Stimulated activated CD4-positive, alpha-beta T cell treated with anti-CD3 and anti-CD28 coated beads, Interleukin-12 subunit alpha, Interleukin-12 subunit beta, amount 100 ng/mL, for 48 hours (primary cell): ENCODE measurements at places on chromosomes 2 and 18.

DNA sequence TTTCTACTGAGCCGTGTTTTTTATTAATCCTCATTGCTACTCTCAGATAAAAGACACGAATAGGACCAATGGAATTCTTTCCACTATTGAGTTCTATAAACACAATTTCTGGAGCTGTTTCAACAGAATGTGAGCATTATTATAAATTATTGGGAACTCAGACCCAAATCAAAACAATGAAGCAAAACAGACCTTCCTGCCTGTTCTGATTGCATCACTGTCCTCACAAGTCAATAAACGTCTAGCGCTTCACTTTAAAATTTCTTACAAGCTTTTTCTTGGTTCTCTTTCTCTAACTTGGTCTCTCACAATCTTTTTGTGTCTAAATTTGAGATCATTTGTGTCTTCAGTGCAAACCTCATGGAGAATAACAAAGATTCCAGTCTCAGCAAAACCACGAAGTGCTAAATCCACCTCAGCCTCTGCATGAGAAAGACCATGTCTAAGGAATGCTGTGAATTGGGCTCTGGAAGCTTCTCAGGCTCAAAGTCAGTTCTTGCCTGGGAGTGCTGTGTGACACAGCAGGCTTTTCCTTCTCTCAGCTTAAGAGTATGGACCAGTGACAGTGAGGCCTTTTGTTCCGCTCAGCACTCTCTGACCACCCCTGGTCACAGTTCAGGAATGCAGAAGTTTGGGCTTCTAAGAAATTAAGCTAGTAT, 22.8 kb downstream of the ARHGAP28 start:
- DNase-seq: no peak

DNA sequence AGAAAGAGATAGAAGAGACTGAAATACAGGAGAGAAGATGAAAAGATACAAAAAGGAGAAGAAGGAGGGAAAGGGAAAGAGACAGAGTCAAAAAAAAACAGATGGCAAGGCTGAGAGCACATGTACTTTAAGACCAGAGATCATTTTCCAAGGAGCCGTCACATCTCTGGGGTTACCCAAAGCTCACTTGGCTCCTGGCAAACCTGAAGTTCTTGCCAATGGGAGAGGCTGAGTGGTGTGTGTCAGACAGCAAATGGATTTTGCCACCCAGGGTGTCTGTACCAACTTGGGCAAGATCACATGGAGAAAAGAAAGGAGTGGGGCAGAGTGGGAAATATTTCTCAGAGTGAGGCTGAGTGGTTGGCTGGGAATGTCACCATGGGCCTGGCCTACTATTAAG, 219.3 kb upstream of the TNP1 start:
- no peak for DNase-seq

- no peak for DNase-seq
These were observed 177.2 kb upstream of the NETO1 start for GRCh38 chr18:73045037-73045436.

DNA sequence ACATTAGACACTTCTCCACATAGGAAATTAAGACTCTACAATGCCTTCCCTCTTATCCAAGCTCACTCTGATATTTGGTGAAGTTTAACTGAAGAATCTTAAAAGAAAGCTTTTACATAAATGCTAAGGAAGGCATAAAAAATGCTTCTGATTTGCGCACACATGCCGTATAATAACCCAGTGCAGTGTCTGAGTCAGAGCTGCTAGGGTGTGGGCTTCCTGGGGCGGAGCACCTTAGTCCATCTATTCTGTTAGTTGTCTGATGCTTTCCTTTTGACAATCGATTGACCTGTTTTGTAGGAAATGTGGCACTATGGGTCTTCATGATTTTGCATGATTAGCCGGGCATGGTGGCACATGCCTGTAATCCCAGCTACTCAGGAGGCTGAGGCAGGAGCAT, 231.5 kb downstream of the AFF3 start:
- no peak for DNase-seq

- DNase-seq: no peak
These were observed 22.4 kb upstream of the PMAIP1 start for GRCh38 chr18:59877361-59877760.

GRCh38 chr2:83953697-83954096, 505.4 kb downstream of the SUCLG1 start:
- no peak for DNase-seq
